ENCODE measurements at places on chromosomes 3 and 15.

DNA sequence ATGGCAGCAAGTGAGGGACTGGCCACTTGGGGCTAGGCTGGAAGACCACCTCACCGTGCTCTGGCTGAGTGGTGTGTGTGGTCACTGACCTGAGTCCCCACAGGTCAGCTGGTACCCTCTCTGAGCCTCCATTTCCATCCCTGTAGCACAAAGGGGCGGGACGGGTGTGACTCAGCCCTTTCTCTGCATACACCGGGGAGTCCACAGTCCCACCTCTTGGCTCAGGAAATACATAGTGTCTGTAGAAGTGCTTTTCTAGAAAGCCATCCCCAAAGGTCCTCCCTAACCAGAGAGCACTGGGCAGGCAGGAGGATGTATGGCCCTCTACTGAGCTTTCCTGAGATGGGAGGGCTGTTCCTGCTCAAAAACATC is 27.2 kb downstream of the WNT7A start:
- DNase-seq = no peak

DNA sequence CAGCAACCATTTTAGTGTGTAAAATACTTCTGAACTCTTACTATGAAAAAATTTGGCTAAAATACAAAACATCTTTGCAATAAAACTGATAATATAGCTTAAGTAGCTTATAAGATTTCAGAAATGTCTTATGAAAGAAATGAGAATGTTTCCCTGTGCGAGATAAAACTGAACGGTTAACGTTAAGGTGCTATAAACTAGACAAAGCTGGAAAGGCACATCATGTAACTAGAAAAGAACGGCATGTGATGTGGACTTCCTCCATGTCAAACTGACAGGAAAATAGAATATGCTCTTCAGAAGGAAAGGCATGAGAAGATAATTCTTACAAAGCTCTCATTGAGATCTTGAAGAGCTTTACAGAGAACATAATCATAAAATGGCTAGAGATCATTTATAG is 36.5 kb downstream of the NCK1 start:
- no peak for DNase-seq

DNA sequence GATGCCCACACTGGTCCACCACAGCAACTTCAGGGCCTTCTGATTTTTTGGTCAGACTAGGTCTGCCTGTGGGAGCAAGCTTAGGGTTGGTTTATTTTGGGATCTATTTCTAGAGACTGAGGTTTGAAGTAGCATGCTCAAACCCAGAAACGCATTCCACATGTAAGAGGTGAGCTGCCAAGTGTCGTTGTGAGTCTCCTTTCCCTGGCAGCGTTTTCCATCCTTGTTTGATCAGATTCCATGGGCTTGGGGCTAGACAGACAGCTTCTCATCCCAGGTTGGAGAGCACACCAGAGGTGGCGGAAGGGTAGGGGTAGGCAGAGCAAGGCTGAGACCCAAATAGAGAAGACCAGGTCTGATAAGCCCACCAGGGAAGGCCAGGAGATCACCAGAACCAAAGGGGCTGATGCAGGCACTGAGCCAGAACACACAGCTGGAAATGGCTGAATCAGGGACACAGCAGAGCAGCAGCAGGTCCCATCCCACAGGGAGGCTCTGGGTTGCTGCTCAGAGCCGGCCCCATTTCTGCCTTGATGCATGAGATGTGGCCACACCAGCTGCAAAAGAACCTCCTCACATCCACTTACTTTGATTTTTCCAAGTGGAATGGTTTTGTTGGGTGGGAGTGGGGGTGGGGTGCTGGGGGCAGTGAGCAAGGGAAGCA is 186.8 kb downstream of the THSD4 start:
- no peak for DNase-seq

DNA sequence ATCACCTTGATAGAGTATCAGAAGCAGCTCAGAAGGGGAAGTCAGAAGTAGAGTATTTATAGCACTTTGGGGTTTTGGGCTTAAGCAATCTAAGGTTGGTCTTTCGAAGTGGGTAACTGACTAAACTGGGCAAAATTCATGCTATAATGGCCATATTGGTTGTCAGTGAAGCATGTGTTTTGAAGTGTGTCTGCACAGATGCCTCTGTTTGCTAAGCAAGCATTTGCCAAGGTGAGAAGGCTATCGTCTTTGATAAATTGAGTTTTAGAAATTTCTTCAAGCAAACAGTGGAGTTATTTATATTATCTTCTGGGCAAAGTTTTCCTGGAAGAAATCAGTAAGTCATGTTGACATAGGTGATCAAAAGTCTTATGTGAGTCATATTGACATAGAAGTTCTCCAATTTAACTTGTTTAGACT is 412.8 kb upstream of the TGFBR2 start:
- DNase-seq = peak; percentile 35

DNA sequence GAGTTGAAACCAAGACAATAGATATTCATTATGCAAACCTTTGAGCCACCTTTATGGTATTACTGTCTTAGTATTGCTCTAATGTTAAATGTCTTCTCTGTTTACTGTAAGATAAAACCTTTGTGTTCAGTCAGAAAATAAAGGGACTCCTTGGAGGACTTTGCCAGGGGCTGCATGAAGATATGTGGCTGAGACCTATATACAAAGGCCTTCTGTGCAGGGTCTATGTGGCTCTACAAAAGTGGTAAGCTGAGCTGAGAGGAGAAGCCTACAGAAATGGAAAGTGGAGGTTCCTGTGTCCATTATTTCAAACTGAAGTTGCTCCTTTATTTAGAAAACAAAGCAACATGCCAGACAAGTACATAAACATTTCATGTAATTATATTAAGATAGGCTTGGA is 131.5 kb downstream of the FNDC3B start:
- DNase-seq = no peak

DNA sequence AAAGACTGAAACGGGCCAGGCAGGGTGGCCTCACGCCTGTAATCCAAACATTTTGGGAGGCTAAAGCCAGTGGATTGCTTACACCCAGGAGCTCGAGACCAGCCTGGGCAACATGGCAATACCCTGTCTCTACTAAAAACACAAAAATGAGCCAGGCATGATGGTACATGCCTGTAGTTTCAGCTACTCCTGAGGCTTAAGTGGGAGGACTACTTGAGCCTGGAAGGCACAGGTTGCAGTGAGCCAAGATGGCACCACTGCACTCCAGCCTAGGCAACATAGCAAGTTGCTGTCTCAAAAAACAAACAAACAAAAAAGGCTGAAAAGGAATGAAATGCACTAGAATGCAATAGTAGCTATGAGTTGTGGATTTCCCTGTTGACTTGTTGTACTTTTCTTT is 94.7 kb downstream of the STAG1 start:
- DNase-seq = no peak

DNA sequence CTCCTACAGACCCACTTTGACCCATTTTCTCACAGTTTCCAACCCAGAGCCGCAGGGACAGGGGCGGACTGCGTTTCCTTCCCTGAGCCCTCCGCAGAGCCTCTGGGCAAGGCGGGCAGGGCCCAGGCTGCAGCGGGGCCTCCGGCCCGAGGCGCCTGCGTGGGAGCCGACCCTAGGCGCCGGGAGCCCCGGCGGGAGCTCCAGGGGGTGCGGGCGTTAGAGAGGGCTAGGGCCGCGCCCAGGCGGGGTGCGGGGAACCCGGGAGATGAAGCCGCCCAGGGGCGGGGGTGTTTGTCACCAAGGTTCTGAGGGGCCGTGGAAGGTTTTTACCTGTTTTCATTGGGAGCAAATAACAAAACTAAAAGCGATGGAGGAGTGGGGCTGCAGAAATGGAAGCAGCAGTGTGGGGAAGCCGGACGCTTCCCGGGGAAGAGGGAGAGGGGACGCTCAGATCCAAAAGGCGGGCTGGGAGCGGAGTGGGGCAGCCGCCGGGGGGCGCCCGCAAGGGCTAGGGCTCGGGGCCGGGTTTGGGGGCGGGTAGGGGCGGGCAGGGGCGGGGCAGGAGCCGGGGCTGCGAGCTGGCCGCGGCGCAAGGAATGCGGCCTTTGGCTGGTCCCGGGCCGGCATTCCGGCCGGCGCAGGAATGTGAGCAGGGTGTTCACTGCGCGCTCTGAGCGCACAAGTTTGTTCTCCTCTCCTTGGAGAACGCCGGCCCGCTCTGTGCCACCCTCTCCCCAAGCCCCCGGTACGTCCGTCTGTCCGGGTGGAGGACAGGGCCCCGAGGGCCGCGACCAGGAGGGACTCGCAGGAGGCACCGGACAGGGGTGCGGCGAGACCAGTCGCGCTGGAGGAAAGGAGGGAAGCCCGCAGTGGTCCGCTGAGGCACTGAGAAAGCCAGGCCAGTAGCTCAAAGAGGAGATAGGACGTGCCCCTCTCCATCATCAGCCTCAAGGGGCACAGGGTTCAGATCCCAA is 61.1 kb downstream of the AMOTL2 start:
- no peak for DNase-seq

DNA sequence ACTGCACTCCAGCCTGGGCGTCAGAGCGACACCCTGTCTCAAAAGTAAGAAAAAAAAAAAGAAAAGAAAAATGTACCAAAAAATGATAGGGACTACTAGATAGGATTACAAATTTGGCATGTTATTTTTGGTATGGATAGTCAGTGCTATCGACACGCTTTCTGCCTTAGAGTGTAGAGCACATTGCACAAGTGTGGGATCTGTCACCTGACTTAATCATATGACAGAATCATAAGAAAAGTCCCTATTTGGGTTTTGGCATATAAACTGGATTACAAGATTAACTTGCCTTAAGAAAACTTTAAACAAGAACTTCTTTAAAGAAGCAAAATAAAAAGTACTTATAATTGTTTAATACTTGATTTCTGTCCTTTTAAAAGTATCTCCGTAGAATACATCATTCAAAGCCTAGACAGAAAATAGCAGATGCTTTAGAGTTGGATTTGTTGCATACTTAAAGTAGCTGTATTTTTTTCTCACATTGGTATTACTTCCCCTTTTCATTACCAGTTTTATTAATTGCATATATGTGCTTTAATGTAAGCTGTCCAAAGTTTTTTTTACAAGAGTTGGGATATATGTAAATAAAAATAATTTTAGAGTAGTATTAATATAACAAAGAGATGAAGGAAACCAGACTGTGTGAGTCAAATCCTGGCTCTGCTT is 7.8 kb downstream of the ATP6V1A start:
- DNase-seq = no peak

DNA sequence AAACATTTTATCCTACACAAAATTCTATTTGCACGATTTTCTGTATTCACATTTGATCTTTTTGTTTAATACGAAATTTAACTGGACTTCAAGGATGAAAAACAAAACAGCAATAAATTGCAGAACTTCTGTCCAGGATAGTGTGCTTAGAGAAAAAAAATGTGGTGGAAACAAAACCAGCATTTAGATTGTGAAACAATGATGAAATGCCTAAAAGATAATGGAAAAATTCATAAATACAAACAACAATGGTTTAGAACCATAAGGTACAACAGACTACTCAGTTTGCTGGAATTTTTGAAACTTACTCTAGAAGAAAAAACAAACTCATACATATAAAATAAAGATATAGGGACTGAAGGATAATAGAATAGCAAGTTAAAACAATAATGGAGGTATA is 234.0 kb downstream of the BCHE start:
- no peak for DNase-seq

- DNase-seq = no peak
Observed at GRCh38 chr3:174869448-174869847, 10.3 kb downstream of the NAALADL2 start.

GRCh38 chr15:77984446-77984861 is 93.1 kb downstream of the TBC1D2B start:
- no peak for DNase-seq

GRCh38 chr3:148971401-148972163 is 19.8 kb upstream of the GYG1 start:
- DNase-seq = no peak

GRCh38 chr3:125185805-125186204 is 26.7 kb downstream of the SLC12A8 start:
- DNase-seq = no peak

- DNase-seq = no peak
Observed at GRCh38 chr3:149186721-149187120, 34.9 kb downstream of the CP start.

GRCh38 chr3:140588558-140588957 is 89.3 kb upstream of the TRIM42 start:
- DNase-seq = no peak

GRCh38 chr15:98785807-98786621 is 137.7 kb downstream of the IGF1R start:
- DNase-seq = no peak

GRCh38 chr3:36893137-36893557 is 51.7 kb downstream of the TRANK1 start:
- no peak for DNase-seq

GRCh38 chr3:161336661-161337060 is 34.7 kb downstream of the SPTSSB start:
- no peak for DNase-seq

- DNase-seq = no peak
Observed at GRCh38 chr3:62100282-62100989, 272.9 kb downstream of the FEZF2 start.

- no peak for DNase-seq
Observed at GRCh38 chr3:127637546-127637945, 8.6 kb downstream of the PODXL2 start.

DNA sequence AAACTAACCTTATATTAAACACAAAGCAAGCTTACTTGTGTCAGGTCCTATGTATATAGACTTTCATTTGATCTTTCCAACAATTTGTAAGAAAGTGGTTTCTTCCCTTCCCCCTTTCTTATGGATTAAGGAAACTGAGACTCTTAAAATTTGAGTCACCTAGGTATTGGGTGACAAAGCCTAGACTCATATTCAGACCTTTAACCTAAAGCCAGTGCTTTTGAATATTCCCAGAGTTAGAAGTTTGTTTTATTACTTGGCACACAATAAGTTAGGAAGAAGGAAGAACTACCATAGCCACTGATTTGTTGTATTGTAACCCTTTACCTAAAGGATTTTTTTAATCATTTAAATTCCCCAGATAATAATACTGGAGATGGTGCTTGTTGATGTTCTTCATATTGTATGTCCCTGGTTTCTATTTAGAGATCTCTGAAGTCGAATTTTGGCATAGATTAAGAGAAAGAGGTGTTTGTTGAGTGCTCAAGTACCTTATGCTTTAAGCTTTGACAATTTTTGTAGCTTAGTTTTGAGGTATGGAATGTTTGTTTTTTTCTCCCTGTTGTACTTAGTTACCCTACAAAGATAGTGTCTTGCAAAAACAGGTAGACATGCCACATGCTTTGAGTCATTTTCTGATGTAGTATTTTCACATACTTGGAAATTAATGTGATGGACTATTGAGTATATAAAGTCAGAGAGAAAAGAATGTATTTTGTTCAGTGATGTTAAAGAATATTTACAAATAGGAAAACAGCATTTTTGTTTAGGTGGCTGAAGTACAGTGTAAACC is 11.2 kb downstream of the TSC22D2 start:
- no peak for DNase-seq

DNA sequence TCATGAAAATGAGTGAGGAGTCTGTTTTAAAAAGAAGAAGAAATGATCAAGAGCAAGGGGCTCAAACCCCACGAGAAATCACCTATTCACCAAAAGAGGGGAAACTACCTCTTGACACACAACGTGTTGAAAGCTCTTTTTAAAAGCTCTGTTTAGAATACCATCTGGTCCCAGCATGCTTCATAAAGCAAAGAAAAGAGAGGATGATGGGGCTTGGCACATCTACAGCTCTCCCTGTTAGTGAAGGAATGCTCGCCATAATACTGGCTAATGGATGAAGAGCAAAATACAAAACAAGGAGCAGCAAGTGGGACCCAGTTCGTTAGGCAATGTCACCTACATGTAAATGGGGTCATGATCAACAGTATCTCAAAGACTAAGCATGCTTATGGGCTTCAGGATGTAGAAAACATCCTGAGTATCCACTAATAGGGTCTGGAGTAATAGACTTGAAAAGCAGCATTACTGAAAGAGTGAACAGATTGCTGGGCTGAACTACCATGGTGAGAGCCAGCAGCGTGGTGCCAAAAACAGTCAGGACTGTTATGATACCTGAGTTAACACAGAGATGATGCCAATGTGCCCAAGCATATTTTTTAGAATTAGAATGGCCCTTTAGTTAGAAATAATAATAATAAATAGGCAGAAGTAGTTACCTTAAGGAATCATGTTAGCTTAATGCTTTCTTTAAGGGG is 159.7 kb upstream of the POU1F1 start:
- DNase-seq = no peak
